ENCODE measurements at places on chromosomes 13 and 19. TPM values are rescaled to one million over a fixed set of nuclear protein-coding genes. Genes with fewer than 3 reads are reported as not detected.

The ZNF100 gene
- total RNA-seq, result 5.6 TPM

The PDE4C gene
- 0.78 TPM for total RNA-seq

The IRS2 gene
- 23.3 TPM for total RNA-seq

The ELL gene
- 18.8 TPM for total RNA-seq

The REEP6 gene
- 2.8 TPM for total RNA-seq

The HSPBP1 gene
- 50.1 TPM for total RNA-seq

The ZNF45 gene
- total RNA-seq, result 22.8 TPM

The PPP1R13L gene
- 3.6 TPM for total RNA-seq
